GDM1 (cell line): ENCODE measurements at places on chromosomes 16 and 17.
A peak's percentile ranks its signal among the peaks of the same experiment; 100 is the strongest.

GRCh38 chr17:74957935-74958740, 14.4 kb downstream of the HID1 start:
- DNase-seq: peak; percentile 57

- no peak for DNase-seq
Measured at GRCh38 chr17:40922239-40922638, 15.2 kb downstream of the KRT23 start.

DNA sequence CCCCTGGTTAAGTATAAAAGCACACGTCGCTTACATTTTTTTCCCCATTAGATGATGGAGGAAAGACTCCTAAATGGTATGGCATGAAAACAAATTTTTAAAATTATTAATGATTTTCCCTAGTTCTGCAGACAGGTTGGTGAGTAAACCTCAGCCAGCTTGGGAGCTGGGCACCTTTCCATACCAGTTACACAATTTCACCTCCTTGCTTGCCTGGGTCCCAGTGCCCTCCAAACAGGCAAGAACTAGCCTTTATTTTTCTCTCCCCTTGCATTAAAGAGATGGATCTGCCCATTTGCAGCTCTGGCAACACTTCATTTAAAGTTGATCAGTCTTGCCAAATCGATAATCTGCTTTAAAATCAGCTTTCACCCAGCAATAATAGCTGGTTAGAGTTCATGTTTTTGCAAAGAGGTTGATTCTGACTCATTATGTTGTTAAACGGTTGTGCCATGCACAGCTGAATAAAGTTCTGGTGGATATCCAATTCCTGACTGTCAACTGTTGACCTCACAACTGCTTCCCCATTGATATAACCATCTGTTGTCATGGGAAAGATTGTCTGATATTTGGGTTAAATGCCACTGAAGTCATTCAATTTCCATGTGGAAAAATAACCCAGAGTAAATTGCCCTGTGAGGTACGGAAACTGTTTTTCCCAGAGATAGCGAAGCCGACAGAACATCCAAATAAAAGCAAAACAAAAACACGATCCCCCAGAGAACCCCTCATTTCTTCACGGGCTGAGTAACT, 1.3 kb downstream of the C17orf58 start:
- DNase-seq: no peak

- peak; percentile 39 for DNase-seq
Measured at GRCh38 chr17:17859909-17860765, 23.4 kb upstream of the SREBF1 start.

DNA sequence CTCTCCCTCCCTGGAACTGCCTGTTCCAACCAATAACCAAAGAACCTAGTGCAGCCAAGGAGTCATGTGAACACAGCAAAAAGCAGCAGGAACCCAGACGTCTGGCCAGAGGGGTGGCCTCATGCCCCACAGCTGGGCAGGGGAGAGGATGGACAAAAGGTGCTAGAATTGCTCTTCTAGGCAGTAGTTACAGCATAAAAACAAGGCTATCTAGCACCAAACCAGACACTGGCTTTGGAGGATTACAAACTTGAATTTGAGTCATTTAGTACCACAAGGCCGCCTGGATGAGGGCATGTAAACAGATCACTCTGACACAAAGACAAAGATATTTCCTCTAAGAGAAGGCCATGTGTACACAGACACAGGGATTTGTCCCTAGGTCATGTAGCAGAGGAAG, 423.3 kb upstream of the MAF start:
- DNase-seq: no peak

GRCh38 chr16:56510544-56510943, 9.3 kb downstream of the BBS2 start:
- DNase-seq: no peak

GRCh38 chr17:79098282-79098867, 23.8 kb downstream of the ENGASE start:
- DNase-seq: no peak

DNA sequence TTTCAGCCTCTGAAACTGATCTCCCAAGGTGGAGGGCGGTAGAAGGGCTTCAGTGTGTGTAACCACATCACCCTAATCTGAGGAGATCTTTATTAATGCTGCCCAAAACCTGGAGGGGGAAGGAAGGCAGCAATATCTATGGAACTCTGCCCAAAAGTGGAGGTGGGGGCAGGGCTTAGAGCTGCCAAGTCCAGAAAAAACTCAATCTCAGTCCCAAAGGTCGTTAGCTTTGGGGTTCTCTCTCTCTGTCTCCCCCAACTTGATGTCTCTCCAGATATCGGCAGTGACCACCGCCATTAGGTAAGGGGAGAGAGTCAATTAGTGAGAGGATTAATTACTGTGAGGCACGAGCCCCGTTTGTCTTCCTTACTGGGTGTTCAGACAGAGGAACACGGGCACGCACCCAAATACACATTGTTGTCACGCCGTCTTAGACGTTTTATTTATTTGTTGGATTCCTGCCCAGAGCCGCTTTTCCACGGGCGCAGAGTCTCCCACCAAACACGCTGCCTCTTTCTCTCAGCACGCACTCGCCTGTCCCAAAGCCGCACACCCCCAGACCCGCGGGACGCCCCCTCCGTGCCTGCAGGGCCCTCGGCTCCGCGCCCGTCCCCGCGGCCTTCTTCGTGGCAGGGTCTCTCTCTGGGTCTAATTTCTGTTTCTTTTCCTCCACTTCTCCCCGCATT, 5.4 kb upstream of the LHX1 start:
- no peak for DNase-seq

DNA sequence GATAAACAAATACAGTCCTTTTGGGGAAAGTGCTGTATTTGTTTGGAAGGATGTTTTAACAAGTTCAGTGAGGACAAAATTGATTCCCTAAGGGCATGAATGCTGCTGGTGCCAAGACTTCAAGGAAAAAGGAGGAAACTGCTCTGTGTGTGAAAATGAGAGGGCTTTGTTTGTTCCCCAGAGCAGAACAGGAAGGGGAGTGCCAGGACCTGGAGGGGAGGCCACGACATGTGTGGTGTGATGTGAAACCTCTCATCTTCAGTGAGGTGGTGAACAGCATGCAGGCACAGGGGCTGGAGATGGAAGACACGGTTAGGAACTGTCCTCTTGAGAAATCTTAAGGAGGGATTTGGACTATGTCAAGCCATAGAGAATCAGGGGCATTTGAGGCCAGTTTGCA, 46.6 kb upstream of the GRIN2A start:
- DNase-seq: no peak

DNA sequence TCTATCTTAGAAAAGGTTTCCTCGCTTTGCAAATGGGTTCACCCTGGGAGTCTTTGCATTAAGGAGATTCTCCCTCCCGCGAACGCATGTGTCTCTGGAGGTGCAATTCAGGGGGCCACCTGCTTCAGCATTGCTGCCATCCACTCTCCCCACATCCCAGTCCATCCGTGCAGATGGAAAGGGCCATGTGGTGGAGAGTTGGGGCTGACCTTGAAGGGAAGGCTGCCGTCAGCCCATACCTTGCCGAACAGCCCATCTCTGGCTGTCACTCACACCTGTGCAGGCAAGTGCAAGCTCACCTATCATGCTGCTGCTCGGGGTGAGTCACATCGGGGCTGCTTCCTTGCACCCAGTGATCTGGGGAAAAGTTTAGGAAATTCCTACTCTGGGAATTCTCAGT, 106.1 kb downstream of the ZNF423 start:
- DNase-seq: no peak

- DNase-seq: no peak
Measured at GRCh38 chr17:49887744-49888360, 40.0 kb upstream of the TAC4 start.

- no peak for DNase-seq
Measured at GRCh38 chr17:51029568-51030463, 90.9 kb downstream of the SPAG9 start.

DNA sequence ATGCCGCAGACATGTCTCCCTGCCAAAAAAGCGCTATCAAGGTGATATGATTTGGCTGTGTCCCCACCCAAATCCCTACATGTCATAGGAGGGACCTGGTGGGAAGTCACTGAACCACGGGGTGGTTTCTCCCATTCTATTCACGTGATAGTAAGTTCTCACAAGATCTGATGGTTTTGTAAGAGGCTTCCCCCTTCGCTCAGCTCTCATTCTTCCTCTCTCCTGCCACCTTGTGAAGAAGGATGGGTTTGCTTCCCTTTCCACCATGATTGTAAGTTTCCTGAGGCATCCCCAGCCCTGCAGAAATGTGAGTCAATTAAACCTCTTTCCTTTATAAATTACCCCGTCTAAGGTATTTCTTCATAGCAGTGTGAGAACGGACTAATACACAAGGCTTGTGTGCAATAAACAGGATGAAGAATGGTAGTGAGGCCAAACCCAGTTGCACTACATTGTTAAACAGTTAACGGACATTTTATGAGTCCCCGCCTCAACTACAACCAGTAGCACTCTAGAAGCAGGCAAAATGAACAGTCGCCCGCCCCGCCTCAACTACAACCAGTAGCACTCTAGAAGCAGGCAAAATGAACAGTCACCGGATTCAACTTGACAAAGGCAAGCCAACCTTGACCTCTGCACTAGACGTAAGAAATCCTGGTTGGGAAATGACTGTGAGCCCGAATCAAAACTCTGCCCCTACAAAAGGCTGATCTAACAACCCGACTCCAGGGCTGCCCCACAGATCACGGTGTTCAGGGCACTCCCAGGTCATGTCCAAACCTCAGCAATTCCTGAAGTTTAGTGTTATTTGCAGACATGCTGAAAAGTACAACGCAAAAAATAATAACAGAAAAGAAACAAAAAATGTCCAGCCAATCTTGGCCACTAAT, 26.3 kb downstream of the VPS53 start:
- peak; percentile 66 for DNase-seq

DNA sequence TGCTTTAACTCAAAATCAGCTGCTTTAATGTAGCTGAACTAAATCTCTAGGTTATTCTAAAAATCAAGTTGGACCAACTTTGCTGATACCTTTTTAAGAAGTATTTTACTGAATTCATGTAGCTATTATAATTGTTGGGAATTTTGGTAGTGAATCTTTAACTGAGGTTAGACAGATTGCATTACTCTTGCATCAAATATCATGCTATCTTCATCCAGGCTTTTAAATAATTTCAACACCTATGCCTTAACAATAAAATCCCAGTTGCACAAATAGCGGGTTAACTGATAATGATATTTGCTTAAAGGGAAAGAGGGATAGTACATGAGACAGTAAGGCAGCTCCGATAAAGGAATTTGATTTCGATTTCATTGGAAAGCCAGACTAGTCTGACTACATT, 241.3 kb upstream of the TBX2 start:
- no peak for DNase-seq

DNA sequence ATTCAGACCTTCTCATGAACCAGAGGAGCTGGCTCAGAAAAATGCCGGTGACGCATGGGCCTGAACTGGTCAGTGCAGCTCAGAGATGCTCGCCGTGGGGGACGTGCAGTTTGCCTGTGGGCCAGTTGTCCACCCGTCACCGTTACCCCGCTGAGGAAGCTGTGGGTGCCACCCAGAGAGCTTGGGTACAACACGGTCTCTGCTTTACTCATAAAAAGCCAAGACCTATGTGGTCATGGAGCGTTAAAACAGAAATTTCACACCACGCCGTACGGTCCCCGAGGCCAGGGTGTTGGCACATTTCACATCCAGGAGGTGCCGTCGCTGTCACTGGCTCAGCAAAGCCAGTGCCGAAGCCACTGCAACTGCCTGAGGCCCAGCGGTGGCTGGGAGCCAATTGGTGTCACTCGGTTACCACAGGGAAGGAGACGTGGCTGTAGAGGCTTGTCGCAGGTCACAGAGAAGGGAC, 120.9 kb downstream of the METRNL start:
- DNase-seq: no peak

- DNase-seq: no peak
Measured at GRCh38 chr17:78912082-78912481, 9.1 kb upstream of the CEP295NL start.

- DNase-seq: no peak
Measured at GRCh38 chr16:72558501-72558900, 386.5 kb upstream of the PMFBP1 start.

DNA sequence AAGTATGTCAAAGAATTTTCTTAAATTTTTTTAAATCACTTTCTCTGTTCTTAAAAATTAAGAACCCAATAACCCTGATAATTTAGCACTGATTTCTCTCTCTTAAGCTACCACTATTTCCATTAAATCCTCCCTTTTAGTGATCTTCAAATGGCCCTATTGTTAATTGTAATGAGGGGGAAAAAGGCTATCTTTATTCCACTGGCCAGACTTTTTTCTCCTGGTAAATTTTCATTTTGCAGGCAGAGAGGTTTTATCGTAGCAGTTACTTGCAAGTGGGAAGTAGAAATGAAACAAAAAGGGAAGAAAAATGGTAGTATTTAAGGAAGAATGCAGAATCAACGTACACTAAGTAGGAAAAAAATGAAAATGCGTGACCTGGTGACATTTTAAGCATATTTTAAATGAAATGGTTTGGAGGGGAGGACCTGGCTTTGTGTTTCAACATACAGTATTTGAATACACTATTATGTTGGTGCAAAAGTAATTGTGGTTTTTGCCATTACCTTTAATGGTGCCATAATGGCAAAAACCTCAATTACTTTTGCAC, 224.9 kb downstream of the TANC2 start:
- DNase-seq: no peak

DNA sequence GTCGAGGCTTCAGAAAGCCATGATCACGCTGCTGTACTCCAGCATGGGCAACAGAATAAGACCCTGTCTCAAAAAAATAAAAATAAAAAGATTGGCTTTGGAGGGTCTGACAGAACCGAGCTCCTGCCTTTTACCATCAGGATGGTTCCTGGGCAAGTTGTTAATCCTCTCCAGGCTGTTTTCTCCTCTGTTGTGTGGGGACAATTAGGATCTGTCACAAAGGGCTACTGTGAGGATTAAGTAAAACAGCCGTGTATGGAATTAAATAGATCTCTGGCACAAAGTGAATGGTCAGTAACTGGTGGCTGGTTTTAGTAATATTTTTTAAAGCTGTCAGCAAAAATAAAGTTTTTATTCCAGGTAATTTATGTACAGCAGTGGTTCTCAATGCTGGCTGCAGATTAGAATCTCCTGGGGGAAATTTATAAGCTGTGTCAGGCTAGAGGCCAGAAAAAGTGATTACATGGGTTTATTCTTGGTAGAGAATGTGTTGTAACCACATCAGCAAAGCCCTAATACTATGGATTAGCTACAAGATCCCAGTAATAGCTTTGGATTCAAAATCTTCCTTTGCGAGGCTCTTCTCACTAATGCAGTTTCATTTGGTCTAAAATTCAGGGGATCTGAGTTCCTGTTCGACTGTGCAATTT, 47.2 kb downstream of the GPRC5B start:
- no peak for DNase-seq

GRCh38 chr16:67154578-67155294, 3.9 kb upstream of the B3GNT9 start:
- DNase-seq: no peak

DNA sequence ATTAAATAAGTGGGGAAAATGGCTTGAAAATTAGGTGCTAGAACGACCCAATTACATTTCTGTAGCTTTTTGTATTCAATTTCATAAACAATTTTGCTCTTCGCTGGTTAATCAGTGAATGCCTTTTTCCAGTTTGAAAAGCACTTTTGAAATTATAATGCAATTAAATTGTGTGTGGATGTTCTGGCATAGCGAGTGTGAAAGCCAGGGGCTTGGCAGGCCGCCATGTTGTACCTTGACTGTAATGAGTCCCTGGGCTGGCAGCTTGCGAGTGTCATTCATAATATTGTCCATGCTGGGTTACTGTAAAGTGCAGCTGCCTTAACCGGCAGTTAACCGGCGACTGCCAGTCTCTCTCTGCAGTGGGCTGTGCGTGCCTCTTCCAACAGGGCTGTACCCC, 177.8 kb downstream of the CCDC182 start:
- no peak for DNase-seq
